ENCODE measurements at places on chromosomes 6 and 20.

- no peak for DNase-seq
Measured at GRCh38 chr6:72820906-72821305, 199.0 kb downstream of the KCNQ5 start.

GRCh38 chr6:107654764-107655163 lies 164.8 kb downstream of the SOBP start:
- no peak for DNase-seq

DNA sequence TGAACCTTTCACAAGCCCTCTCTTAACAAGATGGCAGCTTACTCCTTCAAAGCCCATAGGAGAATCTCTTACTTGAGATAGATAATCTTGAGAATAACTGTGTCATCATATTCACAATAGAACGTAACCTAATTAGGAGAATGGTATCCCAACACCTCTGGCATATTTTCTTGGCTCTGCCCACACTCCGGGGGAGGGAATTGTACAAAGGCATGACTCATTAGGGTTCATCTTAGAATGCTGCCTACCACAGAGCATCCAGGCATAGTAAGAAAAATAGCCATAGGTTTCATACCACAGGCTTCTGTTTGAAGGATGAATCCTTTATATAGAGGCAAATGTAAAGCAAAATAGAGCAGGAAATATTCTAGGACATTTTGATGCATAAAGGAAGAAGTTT lies 1100.6 kb upstream of the CITED2 start:
- no peak for DNase-seq

DNA sequence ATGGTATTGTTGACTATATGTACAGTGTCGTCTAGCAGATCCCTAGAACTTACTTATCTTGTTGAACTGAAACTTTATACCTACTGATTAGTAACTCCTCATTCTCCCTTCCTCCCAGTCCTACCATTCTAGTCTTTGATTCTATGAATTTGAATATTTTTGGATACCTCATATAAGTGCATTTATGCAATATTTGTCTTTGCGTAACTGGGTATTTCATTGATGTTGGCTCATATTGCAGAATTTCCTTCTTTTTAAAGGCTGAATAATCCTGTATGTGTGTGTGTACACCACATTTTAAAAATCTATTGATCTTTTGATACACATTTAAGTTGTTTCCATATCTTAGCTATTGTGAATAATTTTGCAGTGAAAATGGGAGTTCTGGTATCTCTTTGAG lies 119.9 kb downstream of the SOX4 start:
- DNase-seq = no peak

GRCh38 chr6:125759184-125759902 lies 9.9 kb downstream of the HEY2 start:
- no peak for DNase-seq
